ENCODE measurements at places on chromosomes 7 and 10.

DNA sequence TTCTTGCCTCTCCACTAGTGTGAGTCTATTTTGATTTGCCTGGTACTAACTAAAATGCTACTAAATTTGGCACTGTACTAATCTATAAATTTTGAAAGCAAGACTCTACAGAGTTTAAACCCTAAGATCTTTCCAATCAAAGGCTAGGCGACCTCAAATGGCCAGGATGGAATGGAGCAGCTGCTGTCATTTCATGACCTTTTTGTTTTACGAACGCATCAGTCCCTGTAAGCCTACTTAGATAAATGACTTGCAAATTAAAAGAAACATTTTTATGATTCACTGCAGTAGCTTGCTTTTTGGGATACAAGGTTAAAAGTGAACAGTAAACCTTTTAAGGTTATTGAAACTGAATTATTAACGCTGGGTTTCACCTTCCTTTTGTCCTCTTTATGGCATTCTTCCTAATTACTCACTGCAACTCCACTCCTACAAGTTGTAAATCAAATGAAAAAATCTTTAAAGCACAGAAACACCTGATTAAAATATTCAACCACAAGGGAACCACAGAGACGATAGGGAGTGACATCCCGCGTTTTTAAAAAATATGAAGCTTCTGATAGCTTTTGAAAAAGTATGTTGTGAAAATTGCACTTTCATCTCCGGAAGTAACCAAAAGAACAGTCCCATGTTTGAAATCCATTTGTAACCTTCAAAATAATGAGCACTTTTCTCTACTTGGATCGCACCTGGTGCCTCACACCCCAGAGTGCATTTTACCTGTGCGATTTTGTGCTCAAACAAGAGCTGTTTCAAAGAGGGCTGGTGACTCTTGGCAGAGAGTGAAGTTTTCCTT lies 595.1 kb downstream of the PARD3 start:
- no peak for DNase-seq

DNA sequence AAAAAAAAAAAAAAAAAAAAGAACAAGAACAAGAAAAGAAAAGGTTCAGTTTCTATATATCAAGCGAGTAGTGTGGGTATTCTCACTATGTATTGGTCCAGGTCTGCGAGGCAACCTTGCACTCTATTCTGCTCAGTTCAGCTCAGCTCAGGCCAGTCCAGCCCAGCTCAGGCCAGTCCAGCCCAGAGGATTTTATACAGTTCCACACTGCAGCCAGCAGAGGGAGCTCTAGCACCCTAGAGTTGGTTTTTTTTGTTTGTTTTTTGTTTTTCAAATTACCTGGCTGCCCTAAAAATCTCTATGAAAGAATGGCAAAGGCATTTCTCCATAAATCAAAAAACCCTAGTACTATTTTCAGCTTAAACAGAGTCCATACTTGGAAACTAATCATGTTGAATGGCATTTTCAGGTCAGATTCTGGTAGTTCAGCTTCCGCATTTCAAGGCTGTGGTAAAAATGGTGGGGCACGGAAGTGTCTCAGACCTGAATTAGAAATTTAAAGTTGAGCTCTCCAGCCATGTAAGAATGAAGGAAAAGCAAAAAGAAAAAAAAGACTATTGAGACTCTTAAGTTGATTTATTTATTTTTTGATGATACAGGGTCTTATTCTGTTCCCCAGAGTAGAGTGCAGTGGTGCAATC lies 55.2 kb upstream of the GSDME start:
- peak; percentile 3 for DNase-seq

GRCh38 chr7:75696263-75697037 lies 42.3 kb downstream of the HIP1 start:
- DNase-seq = no peak

GRCh38 chr10:69281507-69282413 lies 3.5 kb downstream of the HK1 start:
- no peak for DNase-seq

DNA sequence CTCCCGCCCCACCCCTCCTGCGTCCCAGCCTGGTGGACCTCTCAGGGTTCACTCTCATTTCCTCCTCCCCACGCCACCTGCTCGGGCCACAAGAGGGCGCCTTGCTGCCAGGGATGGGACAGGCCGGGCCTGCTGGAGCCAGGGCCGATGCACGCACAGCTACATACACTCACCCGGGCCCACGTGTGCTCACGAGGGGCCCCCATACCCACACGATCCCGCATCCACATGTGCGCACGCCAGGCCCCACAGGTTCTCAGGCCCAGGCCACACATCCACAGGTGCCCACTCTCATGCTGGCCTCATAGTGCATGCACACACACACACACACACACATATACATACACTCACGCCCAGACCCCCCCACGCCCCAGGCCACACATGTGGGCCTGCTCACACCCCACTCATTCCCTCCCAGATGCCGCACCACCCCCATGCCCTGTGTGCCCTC lies 68.6 kb downstream of the LHPP start:
- DNase-seq = peak; percentile 74

GRCh38 chr7:41637049-41637448 lies 65.8 kb downstream of the INHBA start:
- DNase-seq = no peak
